Activated CD8-positive, alpha-beta memory T cell treated with anti-CD3 and anti-CD28 coated beads, Interleukin-2, amount 10 ng/mL, durations not matched to agents 7 days and 5 days (primary cell): ENCODE measurements at places on chromosomes 6 and 20. TPM values are rescaled to one million over a fixed set of nuclear protein-coding genes. Genes with fewer than 3 reads are reported as not detected.

The RIMS4 gene
- total RNA-seq, result not detected

DNA sequence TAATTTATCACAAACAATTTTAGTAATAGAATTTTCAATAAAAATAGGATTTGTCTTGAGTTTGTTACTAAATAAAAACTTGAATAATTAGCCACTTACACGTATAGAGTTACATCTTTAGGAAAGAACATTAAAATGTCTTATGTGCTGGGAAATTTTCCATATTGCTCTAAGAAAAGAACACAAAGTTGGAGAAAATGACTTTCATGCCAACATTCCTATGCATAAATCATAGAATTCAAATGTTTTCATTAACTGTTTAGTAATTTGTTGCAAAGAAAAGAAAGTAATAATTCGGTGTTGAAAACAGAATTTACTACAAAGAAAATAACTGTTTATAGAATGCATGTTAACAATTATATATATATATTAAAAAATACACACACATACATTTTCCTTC is 4.7 kb upstream of the TBC1D32 start:
- no peak for DNase-seq

DNA sequence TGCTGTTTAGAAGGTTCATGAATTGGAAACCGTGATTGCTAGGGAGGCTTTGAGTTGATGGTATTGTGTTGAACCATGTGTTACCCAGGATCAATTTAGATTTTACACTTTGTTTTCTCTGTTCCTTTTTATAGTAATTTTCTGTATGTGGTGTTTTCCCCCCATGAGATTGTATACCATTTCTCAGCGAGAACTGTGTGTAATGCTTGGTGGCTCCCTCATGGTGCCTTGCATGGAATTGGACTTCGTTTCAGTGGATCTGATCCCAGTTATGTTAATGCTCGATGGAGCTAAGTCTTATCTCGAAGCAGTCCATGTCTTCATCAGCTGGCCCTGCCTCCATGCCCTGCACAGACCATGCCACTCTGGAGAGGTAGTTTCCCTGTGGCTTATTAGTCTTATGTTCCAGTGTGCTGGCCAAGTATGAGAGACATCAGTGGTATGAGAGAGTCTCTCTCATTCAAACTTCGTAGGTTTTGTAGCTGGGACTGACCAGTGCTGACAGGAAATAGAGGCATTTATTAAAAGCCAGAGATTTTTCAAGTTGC is 18.7 kb downstream of the PTPN1 start:
- no peak for DNase-seq

The MYH7B gene
- total RNA-seq, result 0.16 TPM

The CALHM6 gene
- total RNA-seq, result 3.8 TPM

DNA sequence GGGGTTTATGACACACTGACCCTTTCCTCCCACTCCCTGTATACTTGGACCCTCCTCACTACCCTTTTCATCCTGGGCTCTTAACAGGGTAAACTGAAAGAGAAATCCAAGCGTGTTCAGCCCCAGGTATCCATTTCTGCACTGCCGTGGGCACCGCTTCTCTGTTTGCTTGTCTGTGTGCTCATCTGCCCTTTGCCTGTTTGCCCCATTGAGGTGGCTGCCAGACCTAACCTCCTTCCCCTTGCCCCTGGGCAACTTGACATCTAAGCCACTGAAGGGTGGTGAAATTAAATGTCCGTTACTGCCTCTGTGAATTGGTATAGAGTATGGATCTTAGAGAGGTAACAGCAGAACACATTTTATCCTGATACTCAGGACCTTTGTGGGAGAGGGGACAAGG is 38.7 kb downstream of the ACSS2 start:
- no peak for DNase-seq
